ENCODE measurements at places on chromosomes 2 and 18. TPM values are rescaled to one million over a fixed set of nuclear protein-coding genes. Genes with fewer than 3 reads are reported as not detected.

DNA sequence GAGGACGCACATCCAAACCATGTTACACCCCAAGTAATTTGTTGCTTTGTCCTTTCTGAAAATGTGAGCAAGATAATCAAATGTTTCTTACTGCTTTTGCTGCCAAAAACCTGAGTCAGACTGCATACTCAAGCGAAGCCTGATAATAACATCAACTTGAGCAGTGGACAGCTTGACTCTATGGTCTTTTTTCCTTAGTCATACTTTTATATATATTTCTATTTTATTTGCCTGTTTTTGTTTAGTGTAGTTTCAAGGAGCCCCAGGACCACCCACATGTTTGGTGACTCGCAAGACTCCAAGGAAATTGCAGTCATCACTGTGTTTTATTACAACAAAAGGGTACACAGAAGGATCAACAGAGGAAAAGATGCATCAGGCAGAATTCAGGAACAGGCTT, 688.4 kb upstream of the PIK3C3 start:
- DNase-seq = no peak

- DNase-seq = peak; percentile 18
Observed at GRCh38 chr2:152499896-152500735, 165.1 kb downstream of the FMNL2 start.

Gene ARHGAP15
- 1.4 TPM for total RNA-seq

Gene TUBA3D
- not detected for total RNA-seq

Gene FIGN
- total RNA-seq = 0.57 TPM

All from Daoy (cell line).